AG09309 (cell line): ENCODE measurements at places on chromosomes 4 and X.

DNA sequence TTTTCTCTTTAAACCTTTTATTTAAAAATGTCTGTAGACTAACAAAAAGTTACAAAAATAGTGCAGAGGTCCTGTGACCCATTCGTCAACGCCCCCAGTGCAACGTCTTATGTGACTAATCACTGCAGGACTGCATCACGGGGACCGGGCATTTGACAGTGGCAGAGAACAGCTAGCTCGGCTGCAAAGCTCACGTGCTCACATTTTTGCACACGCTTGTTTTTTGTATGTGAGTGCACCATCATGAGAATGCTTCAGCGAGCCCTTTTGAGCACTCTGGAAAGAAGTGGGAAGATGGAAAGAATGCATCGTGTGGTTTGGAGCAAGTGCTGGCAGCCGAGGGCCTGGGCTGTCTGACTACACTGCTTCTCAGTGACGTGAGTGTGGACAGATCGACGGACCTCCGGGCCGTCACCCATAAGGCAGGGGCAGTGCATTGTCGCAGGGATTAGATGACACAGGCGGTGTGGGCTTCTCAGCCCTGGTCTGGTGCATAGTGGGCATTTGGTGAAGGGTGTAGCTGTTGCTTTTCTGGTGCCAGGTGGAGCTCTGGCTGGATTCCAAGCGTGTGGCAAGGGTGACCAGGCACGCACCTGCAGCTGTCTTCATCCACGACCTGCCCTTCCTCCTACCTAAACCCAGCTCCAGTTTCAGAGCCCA lies 17.7 kb downstream of the SPON2 start:
- peak; percentile 17 for DNase-seq

- no peak for DNase-seq
These were observed 1.7 kb downstream of the FRAS1 start for GRCh38 chr4:78058591-78059523.

DNA sequence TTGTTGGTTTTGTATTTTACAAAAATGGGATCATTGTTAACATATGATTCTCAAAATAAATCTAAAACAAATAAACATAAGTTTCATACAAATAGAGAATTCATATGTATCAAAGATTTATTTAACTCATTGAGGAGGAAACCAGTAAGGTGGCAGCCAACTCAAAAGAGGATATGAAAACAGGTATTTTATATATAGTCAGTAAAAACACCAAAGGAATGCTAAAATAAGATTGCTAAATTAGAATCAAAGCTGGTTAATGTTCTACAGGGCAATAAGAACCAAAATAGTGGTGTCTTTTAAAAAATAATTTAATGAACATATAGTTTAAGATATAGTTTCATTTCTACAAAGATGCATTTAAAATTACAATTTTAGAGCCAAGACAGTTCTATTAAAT lies 23.1 kb downstream of the XKRX start:
- no peak for DNase-seq

GRCh38 chr4:169234137-169234855 lies 36.5 kb downstream of the SH3RF1 start:
- DNase-seq = no peak

- no peak for DNase-seq
These were observed 22.5 kb downstream of the FAM241A start for GRCh38 chr4:112167794-112168193.

- no peak for DNase-seq
These were observed 135.4 kb upstream of the NKX1-1 start for GRCh38 chr4:1541449-1542225.

DNA sequence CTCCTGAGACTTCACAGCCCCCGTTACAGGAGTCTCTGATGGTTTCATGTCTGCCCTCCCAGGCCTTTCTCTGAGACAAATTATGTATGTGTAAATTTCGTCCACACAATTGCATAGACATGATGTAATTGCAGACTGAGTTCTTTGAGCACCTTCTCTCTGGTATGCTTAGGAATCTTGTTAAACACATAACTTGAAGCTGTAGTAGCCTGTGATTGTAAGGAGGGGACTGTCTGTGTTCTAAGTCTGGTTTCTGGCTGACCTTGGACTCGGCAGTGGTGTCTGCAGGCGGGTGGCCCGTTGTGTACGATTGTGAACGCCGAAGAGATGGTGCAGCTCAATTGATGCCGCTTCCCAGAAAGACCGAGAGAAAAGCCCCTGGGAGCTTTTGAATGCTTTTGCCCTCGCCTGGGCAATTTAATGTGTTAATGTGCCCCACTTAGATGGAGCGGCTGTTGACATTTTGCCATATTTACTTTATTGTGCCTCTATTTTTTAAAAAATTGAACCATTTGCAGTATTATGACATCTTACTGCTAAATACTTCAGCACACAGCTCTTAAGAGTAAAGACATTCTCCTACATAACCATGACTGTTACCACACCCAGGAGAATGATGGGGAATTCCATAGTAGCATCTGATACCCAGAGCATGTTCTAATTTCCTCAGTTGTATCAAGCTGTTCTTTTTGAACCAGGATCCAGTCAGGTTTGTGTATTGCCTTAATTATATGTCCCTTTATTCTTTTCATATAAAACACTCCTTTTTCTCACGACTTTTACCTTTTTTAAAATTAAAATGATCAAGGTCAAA lies 58.4 kb upstream of the TADA2B start:
- DNase-seq = no peak
